KBM-7 (cell line): ENCODE measurements at places on chromosomes 4 and X.

- no peak for DNase-seq
These were observed 465.1 kb downstream of the PDHA2 start for GRCh38 chr4:96305030-96305429.

- no peak for DNase-seq
These were observed 7.9 kb upstream of the PSAPL1 start for GRCh38 chr4:7442574-7443162.

- DNase-seq, result peak; percentile 17
These were observed 12.9 kb upstream of the SMPX start for GRCh38 chrX:21770631-21771321.

DNA sequence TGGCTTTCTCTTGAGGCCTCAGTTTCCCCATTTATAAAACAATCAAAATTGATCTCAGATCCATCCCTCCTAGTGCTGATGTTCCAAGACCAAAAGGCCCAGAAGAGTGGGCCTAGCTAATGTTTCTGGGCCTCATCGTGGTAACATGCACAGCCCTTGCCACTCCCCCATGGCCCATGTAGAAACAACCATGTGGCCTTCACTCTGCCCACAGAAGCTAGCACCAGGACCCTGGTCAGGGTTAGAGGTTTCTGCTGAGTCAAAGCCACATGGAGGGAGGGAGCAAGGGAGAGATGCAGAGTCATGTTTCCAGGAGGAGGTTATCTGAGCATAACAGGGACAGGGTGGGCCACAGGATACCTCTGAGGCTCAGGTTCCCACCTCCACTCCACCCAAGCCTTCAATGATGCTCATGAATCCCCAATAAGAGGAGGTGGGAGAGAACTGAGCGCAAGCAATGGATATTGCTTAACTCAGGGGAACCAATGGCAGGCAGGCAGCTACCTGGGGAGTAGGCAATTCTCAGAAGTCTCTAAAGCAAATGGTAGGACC is 16.9 kb downstream of the OTUD5 start:
- DNase-seq, result no peak

GRCh38 chrX:39969099-39969818 is 128.5 kb downstream of the BCOR start:
- peak; percentile 54 for DNase-seq

DNA sequence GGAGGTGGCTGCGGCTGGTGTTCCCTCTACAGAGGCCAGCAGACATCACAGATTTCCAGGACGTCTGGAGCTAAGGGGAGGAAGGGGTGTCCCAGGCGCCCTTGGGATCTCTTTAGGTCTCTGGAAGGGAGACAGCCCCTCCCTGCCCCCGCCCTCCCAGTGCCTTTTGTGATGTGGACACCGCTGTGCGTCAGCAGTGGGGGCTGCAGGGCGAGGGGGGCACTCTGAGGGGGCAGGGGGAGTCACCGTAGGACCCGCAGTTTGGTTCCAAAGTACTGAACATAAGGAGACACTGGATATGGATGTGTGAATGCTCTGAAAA is 25.6 kb upstream of the MXD4 start:
- no peak for DNase-seq

- no peak for DNase-seq
These were observed 6.2 kb downstream of the TMEM131L start for GRCh38 chr4:153472122-153473037.

- DNase-seq, result no peak
These were observed 1039.9 kb downstream of the GLUD2 start for GRCh38 chrX:122087341-122087740.

DNA sequence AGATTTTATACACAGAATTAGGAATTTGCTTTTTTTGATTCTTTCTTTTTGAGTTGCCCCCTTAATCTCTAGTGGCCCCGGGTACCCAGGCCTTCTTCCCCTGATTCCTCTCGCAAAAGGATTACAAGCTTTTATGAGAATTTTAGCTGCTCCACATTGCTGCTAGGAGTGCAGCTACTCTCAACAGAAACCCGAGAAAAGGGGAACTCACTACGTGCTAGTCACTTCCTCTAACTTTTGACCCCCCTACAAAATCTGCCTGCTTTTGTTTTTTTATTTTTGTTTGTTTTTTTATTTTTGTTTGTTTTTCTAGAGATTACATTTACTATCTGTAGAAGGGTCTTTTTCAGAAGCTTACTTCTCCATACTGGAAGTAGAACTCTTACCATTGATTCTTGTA is 64.1 kb downstream of the ZNF81 start:
- DNase-seq, result peak; percentile 69

DNA sequence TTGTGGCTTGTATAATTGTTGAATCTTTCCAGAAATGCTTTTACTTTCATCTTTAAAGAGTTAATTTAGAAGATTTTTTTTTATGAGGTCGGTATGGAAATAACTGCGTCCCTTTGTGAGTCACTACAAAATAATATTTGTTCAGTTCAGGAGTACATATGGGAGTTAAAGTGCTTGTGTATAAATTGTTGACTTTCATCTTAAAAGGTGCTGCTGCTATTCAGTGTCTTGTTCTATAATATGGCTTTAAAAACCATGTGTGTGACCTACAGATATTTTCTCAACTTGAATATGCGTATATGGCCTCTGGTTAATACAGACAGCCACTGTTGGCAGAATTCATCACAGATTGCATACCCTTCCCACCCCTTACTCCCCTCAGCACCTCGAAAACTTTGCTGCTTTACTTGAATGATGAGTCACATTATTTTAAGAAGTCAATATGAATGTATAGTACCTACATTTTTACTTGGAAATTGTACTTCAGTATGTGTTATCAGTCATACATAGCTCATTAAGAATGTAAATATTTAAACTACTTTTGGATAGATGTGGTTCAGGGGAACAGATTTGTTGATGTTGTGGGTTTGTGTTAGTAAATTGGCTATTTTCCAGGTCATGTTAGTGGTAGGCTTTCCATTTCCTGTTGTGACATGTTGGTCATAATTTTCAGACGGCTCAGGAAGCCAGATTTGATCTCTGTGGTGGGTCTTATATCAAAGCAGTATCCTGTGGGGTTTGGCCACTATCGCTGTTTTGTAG is 1.5 kb downstream of the CLCN3 start:
- DNase-seq, result peak; percentile 67

- no peak for DNase-seq
These were observed 350.8 kb upstream of the KLF3 start for GRCh38 chr4:38313175-38313574.

- DNase-seq, result no peak
These were observed 448.1 kb downstream of the ADGRL3 start for GRCh38 chr4:61648264-61648663.

- DNase-seq, result peak; percentile 64
These were observed 156.6 kb upstream of the CTSO start for GRCh38 chr4:156109943-156110900.

DNA sequence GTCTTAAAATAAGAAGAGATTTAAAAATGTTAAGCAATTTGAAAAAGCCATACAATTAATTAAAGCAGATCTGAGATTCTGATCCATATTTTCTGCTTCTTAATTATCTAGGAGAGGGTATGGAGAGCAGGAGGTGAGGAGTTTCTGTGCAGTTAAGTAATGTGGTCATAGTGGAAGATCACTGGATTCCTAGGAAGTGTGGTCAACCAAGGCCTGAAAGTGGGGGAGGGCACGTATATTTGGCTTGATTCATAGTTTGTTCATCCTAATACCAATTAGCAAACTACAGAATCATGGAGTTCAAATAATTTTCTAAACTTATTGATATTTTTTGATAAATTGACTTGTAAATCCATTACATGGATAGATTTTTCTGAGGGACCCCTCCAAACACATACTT is 768.3 kb downstream of the RAPGEF2 start:
- no peak for DNase-seq

DNA sequence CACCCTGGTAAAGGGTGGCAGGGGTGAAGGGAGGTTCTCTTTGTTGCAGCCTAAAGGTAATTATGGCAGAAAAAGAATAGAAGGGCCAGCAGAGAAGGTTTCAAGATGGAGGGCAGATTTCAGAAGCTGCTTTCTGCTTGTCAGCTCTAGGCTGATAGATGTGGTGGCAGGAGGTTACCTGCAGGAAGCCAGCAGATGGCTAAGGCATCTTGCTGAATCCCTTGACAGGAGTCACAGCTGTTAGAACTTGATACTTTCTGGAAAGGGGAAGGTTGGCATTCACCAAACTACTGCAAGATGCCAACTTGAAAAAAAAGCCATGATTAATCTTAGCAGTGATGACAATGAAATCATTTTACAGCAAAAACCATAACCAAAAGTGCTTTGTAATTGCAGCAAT is 69.5 kb upstream of the CBLL2 start:
- no peak for DNase-seq

DNA sequence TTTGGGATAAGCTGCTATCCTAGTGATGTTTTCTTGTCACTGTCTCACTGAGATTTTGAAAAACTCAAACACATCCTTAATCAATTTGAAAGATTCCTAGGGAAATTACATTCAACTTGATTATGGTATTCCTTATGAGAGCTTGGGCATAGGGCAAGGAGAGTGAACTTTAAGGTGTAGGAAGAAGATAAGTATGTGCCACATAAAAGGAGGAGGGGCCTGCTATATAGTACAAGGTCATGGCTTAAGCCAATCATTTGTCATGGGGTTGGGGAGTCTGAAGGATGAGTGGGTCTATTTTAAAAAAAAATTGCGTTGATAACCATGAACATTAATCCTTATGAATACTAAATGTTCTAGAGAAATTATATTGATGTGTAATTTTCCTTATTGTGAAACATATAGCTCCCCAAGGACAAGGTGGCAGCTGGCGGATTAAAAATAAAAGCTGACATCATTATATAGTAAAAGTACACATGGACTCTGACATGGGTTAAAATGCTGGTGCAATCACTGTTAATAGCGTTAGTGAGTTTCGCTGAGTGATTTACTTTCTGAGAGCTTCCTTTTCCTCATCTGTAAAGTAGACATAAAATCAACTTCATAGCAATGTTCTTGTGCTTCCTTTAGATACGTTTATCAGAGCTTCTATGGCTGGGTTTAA is 17.4 kb downstream of the GALNT7 start:
- no peak for DNase-seq

GRCh38 chrX:134821901-134822300 is 163.6 kb upstream of the PLAC1 start:
- DNase-seq, result no peak

- DNase-seq, result no peak
These were observed 934 bp upstream of the GPR119 start for GRCh38 chrX:130386408-130386808.

- no peak for DNase-seq
These were observed 102.4 kb downstream of the GPR143 start for GRCh38 chrX:9663216-9663615.

- no peak for DNase-seq
These were observed 8.4 kb downstream of the VSIG1 start for GRCh38 chrX:108053218-108053617.

DNA sequence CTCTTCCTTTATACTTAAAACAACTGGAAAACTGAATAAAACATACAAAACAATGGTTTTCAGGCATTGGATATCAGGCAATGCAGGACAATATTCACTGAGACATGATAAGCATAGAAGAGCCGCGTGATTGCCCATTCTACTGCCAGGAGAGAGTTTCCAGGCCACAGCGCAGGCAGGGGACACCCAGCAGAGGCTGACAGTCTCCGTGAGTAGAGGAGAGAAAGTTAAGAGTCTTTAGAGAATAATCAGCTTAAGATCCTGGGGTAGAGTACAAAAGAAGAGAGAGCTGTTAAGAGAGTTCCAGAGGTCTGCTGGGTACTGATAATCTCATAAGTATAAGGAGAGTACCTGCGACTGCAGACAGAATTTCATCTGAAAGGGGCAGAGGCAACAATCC is 18.4 kb upstream of the FRAS1 start:
- no peak for DNase-seq

GRCh38 chr4:110989125-110989524 is 366.2 kb upstream of the PITX2 start:
- DNase-seq, result no peak

DNA sequence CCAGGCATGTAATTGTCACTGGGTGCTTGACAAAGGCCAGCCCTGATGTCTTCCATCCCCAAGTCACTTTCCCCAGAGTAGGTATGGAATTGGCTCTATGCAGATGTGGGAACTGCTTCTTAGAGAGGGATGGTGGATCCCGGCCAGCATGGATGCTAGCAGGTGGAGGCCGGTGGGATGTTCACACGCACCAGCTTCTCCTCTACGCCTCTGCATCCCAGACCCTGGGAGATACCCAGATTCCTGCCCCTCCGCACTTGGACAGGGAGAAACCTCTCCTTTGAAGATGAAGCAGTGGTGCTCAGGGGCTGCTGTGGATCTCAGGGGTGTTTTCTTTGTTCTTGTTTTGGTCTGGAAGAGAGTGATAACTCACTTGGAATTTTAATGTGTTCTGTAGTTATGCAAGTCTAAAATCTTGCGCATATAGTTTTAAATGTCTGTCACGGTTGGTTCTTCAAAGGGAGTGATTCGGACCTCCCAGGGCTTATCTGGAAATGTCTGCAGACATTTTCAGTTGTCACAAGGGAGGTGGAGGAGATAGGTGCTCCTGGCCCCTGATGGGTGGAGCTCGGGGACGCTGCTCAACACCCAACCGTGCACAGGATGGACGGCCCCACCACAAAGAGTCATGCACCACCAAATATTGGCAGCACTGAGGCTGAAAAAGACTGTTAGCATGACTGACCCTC is 308.0 kb downstream of the DHRSX start:
- no peak for DNase-seq

DNA sequence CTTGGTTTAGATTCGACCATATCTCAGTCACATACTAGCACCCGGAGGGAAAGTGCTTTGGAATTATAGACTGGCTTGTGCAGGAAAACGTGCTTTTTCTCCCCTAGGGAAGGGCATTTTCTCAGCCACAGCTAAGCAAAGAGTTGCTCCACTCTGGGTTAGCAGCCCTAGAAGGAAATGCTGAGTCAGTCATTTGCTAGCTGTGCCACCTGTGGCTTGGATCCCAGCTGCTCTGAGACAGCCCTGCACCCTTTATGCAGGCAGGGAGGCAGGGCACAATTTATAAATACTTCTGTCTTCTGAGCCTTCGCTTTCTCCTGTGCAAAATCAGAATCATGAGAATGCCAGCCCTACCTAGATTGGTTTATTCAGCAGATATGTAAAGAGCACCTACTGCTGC is 1.3 kb upstream of the USP51 start:
- no peak for DNase-seq

DNA sequence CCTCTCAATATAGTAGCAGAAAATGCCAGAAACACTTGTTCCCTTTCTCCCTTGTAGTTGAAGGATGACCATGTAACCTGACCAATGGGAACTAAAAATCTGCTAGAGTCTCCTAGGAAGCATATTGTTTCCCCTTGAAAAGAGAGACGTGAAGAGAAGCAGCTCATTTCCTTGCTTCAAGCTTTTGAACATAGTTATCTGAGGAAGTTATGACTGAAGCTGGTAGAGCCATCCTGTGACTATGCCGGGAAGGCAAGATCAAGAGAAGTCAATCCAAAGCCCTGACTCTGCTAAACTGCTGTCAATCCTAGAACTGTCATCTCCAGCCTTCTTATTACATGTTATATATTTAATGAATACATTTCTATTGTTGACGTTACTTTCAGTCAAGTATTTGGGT is 66.6 kb downstream of the EIF4E start:
- no peak for DNase-seq

DNA sequence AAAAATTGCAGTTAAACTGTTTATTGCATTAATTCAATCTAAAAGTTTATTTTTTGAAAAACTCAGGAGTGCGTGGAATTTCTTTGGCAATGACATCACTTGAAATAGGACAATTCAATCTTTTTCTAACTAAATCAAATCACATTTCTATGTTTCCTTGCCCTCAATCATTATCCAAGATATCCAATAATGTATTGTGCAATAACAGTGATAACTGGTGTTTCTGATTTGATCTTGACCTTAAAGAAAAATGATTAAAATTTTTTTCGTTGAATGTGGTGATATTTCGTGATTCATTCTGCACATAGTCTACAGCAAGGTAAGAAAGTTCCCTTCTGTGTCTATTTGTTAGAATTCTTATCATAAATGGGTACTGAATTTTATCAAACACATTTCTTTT is 163.2 kb downstream of the SPCS3 start:
- no peak for DNase-seq
